CD4-positive, alpha-beta T cell treated with Interleukin-4 for 4 hours (primary cell): ENCODE measurements at places on chromosomes 7 and 10.

DNA sequence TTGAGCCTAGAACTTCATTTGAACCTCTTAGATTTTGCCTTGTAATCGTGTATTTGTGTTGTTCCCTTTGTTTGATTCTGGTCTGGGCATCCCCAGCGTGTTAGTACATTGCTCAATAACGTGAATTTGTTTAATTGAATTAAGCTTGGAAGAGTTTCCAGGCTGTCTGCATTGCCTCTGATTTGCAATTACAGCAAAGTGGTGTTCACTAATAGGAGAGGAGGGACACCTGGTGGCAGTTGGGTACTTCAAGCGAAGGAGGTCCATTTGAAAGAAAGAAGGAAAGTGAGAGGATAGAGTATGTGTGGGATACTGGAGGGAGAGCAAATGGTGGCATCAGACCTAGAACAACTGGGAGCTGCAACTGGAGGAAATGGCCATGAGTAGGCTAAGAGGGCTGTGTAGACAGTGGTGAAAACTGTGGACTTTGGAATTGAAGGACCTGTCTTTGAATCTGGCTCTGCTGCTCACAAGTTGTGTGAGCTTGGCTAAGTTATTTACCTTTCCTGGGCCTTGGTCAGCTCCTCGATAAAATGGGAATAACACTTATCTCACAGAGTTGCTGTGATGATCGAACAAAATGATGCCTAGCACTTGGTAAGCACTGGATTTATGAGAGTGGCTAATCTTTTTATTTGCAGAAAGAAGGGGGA is 15.1 kb downstream of the LSMEM1 start:
- DNase-seq: peak; percentile 24

DNA sequence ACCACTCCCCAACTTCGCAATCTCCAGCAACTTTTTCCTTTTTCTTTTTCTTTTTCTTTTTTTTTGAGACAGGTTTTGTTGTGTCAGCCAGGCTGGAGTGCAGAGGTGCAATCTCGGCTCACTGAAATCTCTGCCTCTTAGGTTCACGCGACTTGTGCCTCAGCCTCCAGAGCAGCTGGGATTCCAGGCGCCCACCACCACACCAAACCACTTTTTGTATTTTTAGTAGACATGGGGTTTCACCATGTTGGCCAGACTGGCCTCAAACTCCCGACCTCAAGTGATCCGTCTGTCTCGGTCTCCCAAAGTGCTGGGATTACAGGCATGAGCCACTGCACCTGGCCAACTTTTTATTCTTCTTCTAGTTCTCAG is 55.0 kb downstream of the KIAA1549 start:
- no peak for DNase-seq

DNA sequence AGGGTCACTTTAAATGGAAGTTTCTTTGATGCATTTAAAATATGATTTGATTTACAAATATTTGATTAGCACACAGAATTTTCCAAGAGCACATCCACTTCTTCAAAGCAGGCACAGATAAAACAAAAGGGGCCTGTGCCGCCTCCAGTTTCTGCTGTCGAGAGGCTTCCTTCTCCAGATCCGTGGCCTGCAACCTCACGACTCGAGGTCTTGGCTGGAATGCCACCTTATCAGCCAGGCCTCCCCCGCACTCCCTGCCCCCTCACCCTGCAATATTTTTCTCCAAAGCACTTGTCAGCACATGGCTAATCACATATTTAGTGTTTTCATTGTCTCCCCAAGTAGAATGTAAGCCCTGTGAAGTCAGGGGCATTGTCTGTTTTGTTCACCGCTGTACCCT is 12.5 kb downstream of the PYROXD2 start:
- no peak for DNase-seq

- DNase-seq: peak; percentile 29
Observed at GRCh38 chr7:100745184-100745583, 11.8 kb downstream of the ZAN start.

GRCh38 chr10:69791812-69792211 is 9.9 kb upstream of the COL13A1 start:
- DNase-seq: no peak

DNA sequence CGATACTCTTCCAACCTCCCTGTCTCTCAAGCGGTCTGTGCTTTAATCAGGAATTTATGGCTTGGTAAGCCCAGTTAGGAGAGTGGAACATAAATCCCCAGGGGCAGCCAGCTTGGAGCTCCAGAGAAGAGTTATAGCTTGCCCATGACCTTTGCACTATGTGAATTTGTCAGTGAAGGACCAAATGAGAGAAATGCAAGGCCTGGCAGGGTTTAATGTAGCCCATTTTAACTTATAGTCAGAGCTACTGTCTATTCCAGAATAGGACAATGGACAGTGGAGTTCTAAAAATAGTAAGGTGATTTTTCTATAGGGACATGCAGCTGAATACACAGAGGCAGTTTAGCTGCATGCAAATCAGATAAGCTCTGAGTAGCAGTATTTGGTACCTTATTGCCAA is 142.6 kb upstream of the CAV2 start:
- DNase-seq: no peak

GRCh38 chr7:156906200-156906649 is 13.2 kb upstream of the LMBR1 start:
- no peak for DNase-seq

GRCh38 chr7:50394315-50394714 is 55.8 kb downstream of the FIGNL1 start:
- DNase-seq: no peak

- no peak for DNase-seq
Observed at GRCh38 chr7:81560708-81561107, 209.1 kb downstream of the HGF start.

DNA sequence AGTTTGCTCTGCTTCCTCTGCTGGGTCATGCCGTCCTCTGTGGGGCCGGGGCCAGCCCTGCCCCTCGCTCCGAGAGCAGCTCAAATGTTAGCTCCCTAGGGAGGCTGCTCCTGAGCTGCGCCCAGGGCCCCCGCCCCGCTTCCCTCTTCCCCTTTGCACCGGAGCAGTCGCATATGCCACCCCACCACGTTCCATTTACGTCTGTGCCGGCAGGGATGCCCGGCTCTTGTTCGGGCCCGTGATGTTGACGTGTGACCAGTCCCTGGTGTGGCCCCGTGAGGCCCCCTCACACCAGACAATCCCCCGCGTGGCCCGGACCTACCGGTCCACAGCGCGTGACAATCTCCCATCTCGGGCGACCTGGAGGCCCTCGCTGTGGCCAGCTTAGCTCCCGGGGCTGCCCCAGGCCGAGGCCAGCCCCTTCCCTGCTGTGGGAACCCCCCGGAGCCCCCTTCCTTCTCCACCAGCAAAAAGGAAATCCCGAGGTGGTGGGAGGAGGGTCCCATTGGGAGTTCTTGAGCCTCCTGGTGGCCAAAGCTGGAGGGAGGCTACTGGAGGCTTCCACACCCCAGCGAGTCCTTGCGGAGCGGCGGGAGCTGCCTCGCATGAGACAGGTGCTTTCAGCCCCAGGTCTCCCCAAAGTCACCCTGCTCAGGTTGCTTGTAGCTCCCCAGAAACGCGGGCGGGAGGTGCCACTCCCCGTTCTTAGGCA is 15.2 kb downstream of the FAM20C start:
- no peak for DNase-seq
